ENCODE measurements at places on chromosomes 2 and 18.

DNA sequence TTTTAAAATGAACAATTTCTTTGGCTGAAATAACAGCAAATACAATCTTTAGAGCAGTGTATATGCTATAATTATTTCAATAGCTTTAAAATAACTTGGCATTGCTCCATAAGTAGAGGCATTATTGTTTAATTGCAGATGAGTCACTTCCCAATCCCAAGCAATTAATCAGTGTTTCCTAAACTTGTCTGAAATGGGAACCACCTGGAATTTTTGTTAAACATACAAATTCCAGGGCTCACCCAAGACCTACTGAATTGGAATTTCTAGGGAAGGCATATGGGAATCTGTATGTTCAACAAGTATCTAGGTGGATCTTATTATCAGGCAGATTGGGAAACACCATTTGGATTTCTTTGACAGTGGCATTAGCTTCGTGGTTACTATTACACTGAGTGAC is 27.1 kb upstream of the FMNL2 start:
- DNase-seq, result no peak

DNA sequence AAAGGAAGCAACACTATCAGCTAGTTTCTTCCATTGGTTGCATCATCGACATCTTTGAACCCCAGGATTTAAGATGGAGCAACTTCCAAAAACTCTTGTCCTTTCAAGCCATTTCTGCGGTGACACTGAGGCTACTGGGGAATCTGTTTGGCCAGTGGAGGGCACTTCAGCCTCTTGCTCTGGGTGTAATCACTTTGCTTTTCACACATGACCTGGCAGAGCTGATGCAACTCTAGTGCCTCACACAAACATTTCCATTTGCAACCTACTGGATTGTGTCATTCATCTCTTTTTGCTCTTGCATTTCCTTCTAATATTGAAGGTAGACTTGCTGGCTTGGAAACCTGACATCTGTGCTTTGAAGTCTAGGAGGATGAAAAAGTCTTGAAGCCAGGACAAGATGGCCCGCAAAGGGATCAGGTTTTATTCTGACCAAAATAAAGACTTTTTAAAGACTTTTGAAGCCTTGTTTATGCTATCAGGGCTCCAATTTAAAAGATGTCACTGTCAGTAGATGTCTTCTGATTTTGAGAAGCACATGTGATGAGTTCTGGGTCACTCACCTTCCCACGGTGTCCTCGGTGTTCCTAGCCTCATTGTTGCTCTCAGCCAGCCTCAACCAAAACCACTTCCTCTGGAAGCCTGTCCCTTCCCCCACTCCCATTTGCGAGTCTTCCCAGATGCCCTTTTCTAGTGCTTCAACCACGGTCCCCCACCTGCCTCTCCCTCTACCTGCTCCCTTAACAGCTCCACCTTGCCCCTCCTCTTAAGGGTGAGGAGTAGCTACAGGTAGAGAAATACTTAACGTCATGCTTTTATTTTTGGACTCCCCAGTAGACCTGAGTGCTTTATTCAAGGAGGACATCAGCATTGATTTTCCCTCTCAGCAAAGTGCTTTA is 69.7 kb upstream of the KCNE4 start:
- no peak for DNase-seq

GRCh38 chr2:167843217-167843616 is 404.2 kb downstream of the STK39 start:
- no peak for DNase-seq

DNA sequence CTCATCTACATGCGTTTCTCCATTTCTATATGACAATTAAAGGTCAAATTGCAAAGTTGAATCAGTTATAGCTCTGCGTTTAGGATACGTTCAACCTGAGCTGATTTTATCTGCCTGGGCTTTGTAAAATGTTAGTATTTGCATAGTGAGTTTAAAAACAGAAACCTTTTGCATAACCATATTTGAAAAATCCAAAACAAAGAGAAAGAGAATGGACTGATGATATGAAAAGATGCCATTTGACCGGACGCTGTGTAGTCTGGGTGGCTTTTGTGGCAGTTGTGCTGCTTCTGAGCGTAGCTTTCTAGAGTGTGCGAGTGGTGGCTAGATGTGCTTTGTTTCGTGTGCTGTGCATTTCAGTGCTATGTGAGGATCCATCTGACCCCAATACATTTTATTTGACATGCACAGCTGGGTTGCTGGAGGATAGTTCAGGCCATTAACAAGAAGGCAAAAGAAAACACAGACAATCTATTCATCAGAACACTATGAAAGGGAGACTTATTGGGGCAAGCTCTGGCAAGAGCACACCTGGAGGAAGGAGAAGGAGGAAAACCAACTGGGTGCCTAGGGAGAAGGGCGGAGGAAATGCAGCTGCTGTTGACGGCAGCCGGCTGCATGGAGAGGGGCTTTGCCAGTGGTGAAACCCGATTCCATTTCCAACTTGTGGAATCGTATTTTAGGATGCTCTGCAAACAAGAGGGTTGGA is 126.8 kb downstream of the ACOXL start:
- no peak for DNase-seq

DNA sequence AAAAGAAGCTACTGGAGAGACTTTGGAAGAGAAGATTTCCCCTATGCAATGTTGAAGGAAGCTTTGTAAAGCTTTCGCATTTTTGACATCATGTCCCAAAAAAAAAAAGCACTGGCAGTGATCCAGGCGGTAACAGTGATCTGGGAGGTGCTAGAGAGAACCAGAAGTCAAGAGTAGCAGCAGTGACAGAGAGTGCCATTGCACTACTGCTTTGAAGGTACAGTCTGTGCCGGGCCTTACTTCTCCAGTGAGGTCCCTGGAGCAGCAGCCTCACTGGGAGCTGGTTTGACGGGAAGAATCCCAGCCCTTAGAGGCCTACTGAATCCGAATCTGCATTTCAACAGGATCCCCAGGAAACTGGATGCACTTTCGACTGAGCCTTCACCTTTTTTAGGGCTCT is 50.9 kb upstream of the ATL2 start:
- DNase-seq, result no peak

DNA sequence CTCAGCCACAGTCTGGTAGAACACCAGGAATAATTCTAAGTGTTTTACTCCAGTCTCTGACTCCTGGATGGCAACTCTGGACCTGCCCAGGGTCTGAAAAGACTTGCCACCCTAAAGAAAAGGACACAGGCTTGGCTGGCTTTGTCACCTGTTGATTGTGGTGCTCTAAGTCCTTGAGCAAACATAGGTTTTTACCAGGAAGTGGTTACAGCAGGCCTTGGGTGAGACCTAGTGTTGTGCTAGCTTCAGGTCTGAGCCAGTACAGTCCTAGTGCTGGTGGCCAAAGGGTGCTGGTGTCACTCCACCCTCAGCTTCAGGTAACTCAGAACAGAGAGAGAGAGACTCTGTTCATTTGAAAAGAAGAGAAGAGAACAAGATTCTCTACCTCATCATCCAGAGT is 1239.4 kb upstream of the CRIM1 start:
- DNase-seq, result no peak

GRCh38 chr18:79884963-79885728 is 66.3 kb downstream of the SLC66A2 start:
- no peak for DNase-seq

DNA sequence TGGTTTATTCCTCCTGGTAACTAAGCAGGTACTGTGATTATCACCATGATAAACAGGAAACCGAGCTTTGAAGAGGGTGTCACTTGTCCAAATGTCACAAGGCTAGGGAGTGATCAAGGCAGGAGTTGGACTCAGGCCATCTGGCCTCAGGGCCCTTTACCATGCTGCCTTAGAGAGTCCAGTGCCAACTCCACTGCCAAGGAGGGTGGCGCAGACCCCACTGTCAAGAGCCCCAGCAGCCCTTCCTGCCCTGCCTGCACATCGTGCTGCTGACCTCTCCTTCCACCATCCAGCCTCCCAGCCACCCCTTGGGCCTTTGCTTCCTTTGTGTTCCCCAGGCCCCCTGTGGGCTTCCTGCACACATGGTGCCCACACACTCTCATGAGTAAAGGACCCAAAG is 48.3 kb downstream of the TNS1 start:
- no peak for DNase-seq

- DNase-seq, result no peak
Measured at GRCh38 chr2:65386989-65387388, 45.4 kb downstream of the SPRED2 start.

DNA sequence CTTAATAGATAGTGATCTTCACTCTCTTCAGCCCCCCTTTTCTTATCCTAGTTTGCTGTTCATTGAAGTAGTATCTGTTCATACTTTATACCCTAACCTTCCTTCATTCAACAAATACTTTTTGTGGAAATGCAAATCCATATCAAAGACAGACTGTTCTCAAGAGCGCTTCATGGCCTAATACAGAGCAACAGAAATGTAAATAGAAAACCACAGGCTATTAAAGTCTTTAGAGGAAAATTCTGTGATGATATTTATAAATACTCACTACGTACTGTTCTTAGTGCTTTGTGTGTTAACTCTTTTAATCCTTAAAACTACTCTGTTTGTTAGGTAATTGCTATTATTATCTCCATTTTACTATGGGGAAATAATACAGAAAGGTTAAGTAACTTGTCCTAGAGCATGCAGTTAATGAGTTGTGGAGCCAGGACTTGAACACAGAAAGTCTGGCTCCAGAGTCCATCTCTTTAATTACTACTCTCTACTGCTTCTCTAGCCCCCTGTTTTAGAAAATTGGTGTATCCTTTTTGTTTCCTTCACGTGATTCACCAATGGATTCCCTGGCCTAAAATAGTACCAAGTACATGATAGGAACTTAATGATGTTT is 2.9 kb downstream of the MDH1 start:
- no peak for DNase-seq

DNA sequence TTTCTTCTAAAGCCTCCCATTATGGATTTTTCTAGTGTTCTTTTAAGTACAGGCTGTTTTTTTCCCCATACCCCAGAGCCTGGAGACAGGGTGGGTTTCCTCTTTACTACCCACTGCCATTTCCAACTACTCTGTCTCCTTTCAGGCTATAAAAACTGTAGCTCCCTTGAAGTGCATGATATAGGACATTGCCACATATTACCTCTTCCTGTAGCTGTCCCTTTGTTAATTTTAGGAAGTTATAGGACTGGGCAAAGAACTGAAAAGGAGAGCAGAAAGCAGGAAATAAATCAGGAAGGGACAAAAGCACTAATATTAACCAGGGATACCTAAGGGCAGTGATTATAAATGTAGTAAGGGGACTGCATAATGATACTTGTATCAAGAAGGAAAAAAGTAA is 54.1 kb downstream of the VIL1 start:
- DNase-seq, result no peak

GRCh38 chr2:147553775-147554271 is 291.0 kb upstream of the ACVR2A start:
- DNase-seq, result no peak

- no peak for DNase-seq
Measured at GRCh38 chr2:26429779-26430578, 28.3 kb downstream of the DRC1 start.

GRCh38 chr2:86570059-86570458 is 6.8 kb upstream of the CHMP3 start:
- no peak for DNase-seq

DNA sequence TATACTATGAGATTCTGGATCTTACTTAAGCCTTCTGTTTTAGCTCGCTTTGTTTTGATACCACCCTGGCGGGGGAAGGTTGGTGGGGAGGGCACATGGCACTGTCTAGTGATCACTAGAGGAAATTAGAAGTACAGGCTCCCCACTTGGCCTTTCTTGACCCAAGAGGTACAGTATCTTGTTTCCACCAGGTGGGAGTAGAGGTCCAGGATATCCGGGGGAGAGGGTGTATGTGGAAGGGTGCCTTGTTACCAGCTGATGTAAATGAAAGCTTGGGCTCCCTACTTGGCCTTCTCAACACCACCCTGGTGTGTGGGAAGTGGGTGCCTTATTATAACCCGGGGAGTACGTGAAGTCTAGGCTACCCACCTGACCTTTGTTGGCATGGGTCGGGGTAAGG is 7.5 kb downstream of the GALNT1 start:
- DNase-seq, result peak; percentile 14

DNA sequence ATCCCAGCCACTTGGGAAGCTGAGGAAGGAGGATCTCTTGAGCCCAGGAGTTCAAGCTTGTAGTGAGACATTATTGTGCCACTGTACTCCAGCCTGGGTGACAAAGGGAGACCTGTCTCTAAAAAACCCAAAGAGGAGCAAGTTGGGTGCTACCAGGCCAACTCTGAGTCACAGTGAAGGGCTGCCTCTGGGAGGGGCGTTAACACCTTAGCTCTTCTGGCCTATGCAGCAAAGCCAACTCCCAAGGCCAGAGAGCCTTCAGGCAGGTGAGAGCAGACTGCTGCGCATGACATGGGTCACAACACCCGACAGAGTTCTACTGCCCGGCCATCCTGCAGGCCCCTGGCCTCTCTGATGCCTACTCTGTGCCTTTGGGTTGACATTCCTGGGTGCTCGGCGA is 32.6 kb upstream of the ATG16L1 start:
- DNase-seq, result no peak

DNA sequence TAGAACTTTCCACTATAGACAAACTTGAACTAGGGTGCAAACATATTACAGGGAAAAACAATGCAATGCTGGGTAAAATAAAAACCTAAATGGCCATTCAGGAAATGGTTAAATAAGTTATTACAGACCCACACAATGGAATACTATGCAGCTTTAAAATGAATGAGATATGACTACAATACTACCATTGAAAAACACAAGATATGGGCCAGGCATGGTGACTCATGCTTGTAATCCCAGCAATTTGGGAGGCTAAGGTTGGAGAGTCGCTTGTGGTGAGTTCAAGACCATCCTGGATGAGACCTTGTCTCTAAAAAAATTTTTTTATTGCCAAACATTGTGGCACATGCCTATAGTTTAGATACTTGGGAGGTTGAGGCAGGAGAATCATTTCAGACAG is 6.8 kb downstream of the PECR start:
- no peak for DNase-seq

- no peak for DNase-seq
Measured at GRCh38 chr2:60707750-60708371, 48.2 kb upstream of the PAPOLG start.

DNA sequence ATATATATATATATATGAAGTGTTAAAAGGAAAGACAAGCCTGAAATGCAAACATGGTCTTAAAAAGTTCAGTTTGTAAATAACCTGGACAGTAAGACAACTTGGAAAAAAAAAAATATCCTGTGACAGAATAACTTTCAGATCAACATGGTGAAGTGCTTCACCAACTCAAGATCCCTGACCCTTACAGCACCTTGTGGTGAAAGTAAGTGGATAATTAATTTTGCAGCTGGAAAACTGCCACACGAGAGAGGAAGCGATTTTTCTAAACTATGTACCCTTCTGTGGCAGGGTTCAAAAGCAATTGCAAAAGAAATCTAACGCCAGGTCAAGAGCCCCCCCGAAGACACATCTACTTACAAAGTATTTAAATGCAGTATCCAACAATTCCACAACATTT is 95.8 kb downstream of the PAX3 start:
- no peak for DNase-seq
